IMR-90 (cell line): ENCODE measurements at places on chromosomes 3 and 15. TPM values are rescaled to one million over a fixed set of nuclear protein-coding genes. Genes with fewer than 3 reads are reported as not detected.

The LINS1 gene
- 10.6 and 14.7 TPM in 2 replicates for total RNA-seq

GRCh38 chr15:91741986-91742385, 111.5 kb upstream of the SLCO3A1 start:
- DNase-seq: no peak
- H3K27ac ChIP-seq: no peak overlapping the region
- no peaks in the 10 kb centered on the region for H3K27me3 ChIP-seq
- no peaks in the 10 kb centered on the region for H3K36me3 ChIP-seq

The ATR gene
- 28.0 and 36.7 TPM in 2 replicates for total RNA-seq

- peak; percentile 82 for DNase-seq
- no peaks in the 10 kb centered on the region for H3K27me3 ChIP-seq
- H3K36me3 ChIP-seq: no peaks in the 10 kb centered on the region
- no peak overlapping the region for H3K4me3 ChIP-seq
Measured at GRCh38 chr3:10365791-10366190, 44.9 kb upstream of the SEC13 start.

DNA sequence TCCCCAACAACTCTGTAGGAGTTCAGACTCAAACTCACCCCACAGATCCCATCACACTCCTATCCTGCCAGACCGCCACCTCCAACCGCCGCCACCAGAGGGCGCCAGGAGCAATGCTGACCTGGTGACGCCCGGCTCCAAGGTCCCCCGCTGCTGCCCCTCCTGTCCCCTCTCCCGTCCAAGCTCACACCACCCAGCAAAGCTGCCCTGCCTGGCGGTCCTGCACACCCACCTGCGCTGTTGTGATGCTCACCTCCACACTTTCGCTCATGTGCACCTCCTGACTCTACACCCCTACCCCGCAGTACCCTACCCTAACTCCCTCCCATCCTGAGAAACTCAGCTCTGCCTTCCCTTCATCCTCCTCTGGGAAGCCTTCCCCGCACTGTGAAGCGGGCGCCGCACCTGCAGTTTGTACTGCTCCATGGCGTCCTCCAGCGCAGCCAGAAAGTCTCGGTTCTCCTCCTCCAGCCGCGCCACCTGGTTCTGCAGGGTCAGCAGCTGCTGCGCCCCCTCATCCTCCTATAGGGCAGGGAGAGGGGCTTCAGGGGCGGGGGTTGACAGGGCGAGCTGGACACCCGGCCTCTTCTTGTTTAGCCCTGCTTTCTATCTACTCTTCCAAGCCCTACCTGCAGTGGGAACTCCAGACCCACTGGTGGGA, 7.9 kb downstream of the KIF7 start:
- H3K4me3 ChIP-seq: no peak overlapping the region
- DNase-seq: peak; percentile 38
- H3K4me1 ChIP-seq: peaks cover 2% of the 10 kb centered on the region; the same call in 1 of the 2 replicates
- no peak overlapping the region for H3K27ac ChIP-seq

DNA sequence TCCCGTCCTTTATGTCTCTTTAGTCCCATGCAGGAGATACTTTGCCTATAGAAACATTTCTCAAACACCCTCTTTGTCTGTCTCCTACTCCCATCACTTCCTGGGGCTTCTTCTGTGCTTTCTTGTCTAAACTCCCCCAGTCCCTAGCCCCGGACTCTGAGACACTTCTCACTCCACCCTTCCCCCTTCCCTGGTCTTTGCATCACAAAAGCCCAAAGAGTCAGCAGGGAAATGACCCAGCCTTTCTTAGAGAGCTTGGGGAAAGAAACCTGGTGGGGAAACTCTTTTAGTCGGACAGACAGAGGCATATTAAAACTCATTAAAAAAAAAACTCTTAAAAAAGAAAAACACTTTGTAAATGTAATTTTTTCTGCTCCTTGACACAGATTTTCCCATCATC, 211.2 kb downstream of the TJP1 start:
- H3K27ac ChIP-seq: no peak overlapping the region
- peaks cover 9% of the 10 kb centered on the region; the same call in 1 of the 2 replicates for H3K4me1 ChIP-seq
- no peak overlapping the region for H3K4me3 ChIP-seq
- no peaks in the 10 kb centered on the region for H3K27me3 ChIP-seq
- no peak for DNase-seq
